ENCODE measurements at places on chromosomes 3 and 15.

GRCh38 chr15:63086947-63087346 lies 34.7 kb upstream of the LACTB start:
- no peak for DNase-seq

GRCh38 chr3:185979721-185980121 lies 41.9 kb upstream of the TRA2B start:
- no peak for DNase-seq

- peak; percentile 82 for DNase-seq
Measured at GRCh38 chr3:194134231-194134756, 1.7 kb upstream of the HES1 start.

GRCh38 chr3:13556207-13556606 lies 7.3 kb downstream of the FBLN2 start:
- no peak for DNase-seq

DNA sequence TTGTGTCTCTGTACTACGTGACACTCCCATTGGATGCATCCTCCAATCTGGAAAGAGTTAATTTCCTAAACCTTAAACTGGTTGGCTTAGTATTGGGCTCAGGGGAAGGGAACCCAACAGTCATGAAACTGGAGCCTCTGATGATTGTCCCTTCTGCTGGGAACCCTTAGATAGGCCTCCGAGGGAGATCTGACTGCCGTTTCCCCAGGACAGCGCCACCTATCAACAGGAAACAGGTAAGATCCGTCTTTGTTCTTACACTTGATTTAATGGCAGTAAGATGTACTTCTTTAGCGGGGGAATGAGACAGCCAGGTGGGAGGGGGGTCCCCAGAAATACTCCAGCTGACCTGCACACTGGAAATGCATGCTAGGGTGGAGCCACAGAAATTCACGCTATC lies 1749.6 kb downstream of the SI start:
- no peak for DNase-seq

GRCh38 chr3:46359733-46360493 lies 6.0 kb downstream of the CCR2 start:
- DNase-seq = no peak

- DNase-seq = no peak
Measured at GRCh38 chr3:49034650-49035049, 5.5 kb upstream of the IMPDH2 start.

Data from naive B cell (primary cell).